ENCODE measurements at places on chromosomes 4 and X.

DNA sequence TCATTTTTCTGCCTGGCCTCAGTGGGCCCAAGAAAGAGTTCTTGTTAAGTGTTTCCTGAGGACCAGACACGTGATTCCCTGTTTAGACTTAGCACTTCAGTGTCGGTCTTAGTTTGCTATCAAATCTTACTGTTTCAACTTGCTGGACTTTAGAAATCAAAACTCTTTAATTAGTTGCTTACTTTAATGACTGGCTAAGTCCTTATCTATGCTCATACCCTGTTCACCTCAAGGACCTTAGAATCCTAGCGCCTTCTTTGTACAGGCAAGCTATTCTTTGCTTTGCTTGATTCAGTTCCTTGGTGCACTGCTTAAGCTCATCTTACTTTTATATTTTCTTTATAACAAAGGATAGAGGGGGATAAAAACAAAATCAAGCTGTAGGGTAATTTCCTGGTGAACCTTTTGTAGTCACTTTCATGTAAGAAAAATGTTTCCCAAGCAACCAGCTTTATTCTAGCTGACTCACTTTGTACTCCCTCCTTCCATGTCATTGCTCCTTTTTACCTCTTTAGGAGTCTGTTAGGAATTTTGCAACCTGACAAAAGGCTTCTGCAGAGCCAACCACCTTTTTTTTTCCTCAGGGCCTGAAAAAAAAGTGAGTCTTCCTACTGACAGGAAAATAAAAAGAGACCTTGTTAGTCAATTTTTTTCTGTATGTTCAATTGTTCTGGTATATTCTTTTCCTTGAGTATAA is 14.7 kb downstream of the WDR44 start:
- DNase-seq = no peak

- DNase-seq = no peak
These were observed 6.9 kb upstream of the AFP start for GRCh38 chr4:73429118-73429517.

- no peak for DNase-seq
These were observed 45.4 kb downstream of the TTC29 start for GRCh38 chr4:146900295-146900694.

GRCh38 chr4:152558396-152558795 is 22.5 kb upstream of the FBXW7 start:
- DNase-seq = no peak

DNA sequence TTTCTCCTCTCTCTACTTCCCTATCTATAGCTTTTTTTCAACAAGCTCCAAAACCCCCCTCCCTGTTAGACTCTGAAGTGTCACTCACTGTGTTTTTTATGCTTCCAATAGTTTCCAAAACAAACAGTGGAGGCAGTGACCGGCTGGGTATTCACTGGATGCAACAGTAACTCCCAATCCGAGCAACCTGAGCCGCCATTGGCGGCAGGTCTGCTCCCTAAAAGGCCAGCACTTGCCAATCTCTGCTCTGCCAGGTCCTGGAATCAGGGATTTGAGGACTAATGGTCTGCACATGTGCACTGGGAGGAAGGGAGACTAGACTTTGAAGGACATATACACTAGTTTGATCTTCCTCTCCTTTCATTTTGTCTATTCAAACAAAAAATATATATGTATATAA is 7.1 kb downstream of the TBX22 start:
- no peak for DNase-seq

DNA sequence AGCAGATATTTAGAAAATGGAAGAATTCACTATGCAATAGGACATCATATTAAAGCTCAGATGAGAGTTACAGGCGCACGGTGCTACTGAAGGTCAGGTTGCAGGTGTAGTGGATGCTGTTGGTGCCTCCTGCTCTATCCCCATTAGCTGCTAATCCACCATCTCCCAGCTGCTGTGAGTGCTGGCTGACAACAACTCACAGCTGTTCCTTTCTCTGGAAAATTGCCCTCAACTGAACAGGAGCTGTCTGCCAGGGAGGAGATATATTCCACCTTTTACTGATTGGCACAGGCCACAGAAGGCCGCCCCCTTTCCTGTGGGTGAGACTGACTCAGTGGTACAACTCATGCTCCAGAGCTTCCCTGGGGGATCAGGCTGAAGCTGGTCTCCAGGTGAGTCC is 48.7 kb downstream of the UCHL1 start:
- DNase-seq = no peak

DNA sequence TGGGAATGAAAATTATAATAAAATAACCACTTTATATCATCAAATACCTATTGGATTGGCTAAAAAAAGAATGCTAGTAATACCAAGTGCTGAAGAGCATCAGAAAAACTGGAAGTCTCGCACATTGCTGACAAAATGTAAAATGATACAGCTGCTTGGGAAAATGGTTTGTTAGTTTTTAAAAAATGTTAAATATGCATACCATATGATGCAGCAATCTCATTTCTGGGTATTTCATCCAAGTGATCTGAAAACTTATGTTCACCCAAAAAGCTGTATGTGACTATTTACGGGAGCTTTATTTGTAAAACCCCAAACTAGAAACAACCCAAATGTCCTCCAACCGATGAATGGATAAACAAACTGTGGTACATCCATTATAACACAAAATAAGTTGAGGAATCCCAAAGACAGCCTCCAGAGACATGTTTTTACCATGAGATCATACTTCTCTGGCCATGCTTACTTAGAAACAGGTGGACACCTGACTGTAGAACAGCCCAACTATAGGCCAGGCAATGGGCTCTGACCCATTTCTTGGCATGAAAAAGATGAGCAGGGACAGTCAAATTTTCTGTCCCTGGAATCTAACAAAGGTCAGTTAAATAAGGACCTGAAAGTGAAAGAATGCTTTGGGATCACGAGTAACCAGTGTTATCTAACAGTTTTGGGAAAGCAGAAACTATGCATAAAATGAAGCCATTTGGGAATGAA is 47.5 kb upstream of the FAM120C start:
- DNase-seq = no peak

GRCh38 chr4:118357601-118358000 is 4.8 kb upstream of the PRSS12 start:
- no peak for DNase-seq

GRCh38 chr4:96097040-96097607 is 257.2 kb downstream of the PDHA2 start:
- DNase-seq = no peak

GRCh38 chr4:151665022-151665784 is 95.6 kb downstream of the GATB start:
- no peak for DNase-seq

- no peak for DNase-seq
These were observed 1.2 kb upstream of the NEUROG2 start for GRCh38 chr4:112517067-112517634.

DNA sequence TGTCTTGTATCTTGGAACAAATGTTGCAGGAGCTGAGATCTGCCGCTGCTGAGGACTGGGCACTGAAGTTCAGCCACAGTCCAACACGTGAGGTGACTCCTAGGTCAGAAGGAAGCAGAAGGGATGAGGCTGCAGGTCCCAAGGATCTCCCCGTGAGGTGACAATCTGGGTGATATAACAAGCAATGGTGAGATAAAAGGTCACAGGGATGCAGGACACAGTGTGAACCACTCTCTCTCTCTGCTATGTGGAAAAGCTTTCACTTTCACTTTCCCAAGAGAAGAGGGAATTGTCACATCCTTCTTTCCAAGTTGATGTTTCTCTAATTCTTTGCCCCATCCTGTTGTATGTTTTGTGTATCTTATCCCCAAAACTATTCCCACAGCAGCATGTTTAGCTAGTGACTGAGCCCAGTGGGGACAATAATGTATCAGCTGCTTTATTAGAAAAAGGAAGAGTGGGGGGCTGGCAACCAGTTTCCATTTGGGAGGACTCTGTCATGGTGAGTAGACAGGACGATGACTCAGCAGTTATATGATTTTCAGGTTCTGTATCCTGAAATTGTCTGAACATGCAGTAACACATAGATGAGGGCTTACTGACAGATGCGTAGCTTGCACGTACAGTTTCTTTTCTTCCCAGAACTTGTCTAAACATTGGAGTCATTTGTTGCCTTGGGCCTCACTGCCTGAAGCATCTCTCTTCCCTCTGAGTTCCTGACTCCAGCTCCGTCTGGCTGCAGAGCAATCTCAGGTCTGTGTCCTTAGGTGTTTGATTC is 1415.8 kb upstream of the TENM3 start:
- DNase-seq = peak; percentile 5

DNA sequence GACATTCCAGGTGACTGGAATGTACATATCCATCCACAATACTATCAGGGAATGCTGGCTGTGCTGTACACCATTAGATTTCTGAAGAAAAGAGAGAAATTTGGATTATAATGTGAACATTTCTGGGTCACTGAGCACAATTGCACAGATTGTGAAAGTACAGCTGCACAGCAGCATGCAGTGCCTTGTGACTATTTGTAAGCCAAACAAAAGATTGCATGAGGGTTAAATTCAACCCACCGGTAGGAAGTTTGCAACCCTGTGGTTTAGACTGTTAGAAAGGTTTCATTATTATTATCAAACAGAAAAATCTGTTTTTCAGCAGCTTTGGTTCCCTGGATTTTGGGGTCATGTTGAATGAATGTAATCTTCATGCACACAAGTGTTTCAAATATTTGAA is 24.5 kb downstream of the DDIT4L start:
- DNase-seq = no peak

DNA sequence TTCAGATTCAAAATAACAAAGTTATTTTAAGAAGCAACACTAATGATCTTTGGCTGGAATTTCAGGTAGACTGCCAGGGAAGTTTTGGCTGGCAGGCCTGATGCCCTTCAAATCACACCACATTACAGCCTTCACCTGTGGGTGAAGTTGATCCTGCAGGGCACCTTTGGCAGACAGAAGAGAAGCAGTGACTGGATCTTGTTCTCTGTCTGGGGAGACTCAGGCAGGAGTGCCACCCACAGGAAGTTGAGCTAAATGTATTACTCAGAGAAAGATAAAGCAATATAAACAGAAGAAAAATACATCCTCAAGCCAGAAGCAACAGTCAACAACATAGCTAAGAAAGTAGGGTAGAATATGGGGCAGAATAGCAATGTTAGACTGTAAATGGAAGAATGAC is 12.8 kb upstream of the CFAP299 start:
- no peak for DNase-seq

- peak; percentile 27 for DNase-seq
These were observed 104.7 kb upstream of the NOCT start for GRCh38 chr4:138910914-138911336.

DNA sequence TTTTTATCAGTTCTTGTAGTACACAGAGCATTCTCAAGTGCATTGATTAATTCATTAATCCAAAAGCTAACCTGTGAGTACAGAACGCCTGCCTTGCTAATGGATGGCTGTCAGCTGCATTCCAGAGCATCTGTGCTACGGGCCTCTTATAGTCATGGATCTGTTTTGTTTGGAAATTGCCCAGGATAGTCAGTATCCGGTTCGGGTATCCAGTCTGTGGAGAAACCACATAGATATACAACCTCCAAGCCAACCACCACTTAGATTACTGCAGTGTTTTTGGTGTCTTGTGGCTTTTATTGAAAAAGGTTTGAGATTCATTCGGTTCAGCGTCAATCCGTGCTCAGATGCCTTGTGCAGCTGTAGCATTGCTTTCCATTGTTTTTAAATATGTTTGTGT is 4.0 kb downstream of the LAP3 start:
- no peak for DNase-seq

DNA sequence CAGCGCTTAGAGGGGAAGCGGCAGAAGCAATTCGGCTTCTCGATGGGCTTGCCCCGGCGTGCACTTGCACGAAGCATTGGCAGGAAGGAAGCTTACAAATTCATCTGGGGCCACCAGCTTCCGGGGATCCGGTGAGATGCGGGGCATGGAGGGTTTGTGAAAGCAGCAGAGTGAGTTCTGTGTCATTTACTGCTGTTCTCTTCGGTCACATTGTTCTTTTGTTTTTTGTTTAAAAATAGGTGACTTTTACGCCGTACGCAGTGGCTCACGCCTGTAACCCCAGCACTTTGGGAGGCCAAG is 47.0 kb downstream of the ASMT start:
- DNase-seq = no peak

DNA sequence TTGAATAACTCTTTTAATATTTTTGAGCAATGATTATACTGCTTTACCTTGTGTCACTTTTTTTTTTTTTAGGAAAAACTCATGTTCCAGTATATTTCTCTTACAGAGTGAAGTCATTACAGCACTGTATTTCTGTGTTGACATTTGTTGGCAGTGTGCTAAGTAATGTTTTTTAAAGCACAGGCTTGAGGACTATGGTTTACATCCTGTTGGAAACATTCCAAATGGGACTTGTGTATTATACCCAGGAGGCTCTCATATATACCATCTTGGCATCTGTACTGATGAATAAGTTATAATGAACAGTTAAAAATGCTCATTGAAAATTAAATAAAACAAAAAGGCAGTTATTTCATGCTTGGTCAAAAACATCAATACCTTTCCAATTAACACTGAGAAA is 33.8 kb downstream of the CEP44 start:
- DNase-seq = no peak

GRCh38 chrX:7690842-7691241 is 152.1 kb upstream of the VCX start:
- no peak for DNase-seq

- DNase-seq = no peak
These were observed at the start of gene RHOH for GRCh38 chr4:40196724-40197281. Gene RHOH (plus strand): TSS chr4:40197031. CDS start chr4:40243387, 46,356 bp downstream.

- DNase-seq = no peak
These were observed 559.1 kb downstream of the FSTL5 start for GRCh38 chr4:161604516-161605300.

- DNase-seq = no peak
These were observed 294.0 kb downstream of the CAMK2D start for GRCh38 chr4:113467581-113467980.

- no peak for DNase-seq
These were observed at the start of gene TBC1D9 for GRCh38 chr4:140756319-140757231. Gene TBC1D9 (minus strand): TSS chr4:140756385. CDS start chr4:140756045, 340 bp downstream.

DNA sequence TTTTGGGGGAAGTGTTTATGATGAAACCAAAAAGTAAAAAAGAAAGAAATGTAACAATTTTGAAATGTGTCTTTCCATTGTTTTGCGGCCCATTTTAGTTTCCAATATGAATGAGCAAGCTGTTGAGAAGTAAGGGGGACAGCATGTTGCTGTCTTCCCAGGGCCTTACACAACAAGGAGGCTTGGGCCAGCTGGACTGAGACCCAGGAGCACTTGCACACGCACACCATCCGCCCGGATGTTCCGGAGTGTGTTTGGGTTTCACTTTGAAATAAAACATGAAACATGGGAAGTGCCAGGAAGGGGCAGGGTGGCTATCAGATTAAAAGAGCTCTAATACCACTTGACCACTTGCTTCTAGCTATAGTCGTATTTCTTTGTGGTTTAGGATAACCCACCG is 144.4 kb downstream of the NHS start:
- no peak for DNase-seq

GRCh38 chr4:7901311-7901885 is 38.3 kb downstream of the AFAP1 start:
- no peak for DNase-seq
